ENCODE measurements at places on chromosomes 2 and 18.

DNA sequence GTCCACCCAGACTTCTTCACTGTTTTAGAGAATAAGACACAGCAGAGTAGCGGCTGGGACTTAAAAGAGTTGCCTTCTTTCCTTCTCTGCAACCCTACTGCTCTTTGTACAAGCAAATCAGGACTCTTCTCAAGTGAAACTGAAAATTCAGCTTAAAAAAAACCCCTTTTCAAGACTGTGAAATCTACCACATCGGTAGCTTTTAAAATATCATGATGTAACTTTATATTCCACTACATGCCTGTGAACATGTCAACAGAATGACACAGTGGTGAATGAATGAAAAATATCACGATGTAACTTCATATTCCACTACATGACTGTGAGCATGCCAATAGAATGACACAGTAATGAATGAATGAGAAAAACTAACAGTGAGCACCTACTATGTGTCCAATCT, 53.4 kb downstream of the TCF4 start:
- no peak for DNase-seq

- no peak for DNase-seq
These were observed 36.6 kb downstream of the SPRED2 start for GRCh38 chr2:65395621-65396347.

DNA sequence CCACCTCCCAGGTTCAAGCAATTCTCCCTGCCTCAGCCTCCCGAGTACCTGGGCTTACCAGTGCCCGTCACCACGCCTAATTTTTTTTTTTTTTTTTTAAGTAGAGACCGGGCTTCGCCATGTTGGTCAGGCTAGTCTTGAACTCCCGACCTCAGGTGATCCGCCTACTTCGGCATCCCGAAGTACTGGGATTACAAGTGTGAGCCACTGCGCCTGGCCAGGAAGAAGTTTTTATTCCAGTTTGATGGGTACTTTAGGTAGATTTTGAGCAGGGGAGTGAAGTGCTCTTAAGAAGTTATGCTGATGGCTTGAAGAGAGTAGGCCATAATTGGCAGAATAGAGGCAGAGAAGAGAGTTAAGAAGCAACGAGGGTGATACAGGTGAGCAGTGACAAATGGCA, 25.3 kb downstream of the FZD5 start:
- DNase-seq: no peak

- DNase-seq: no peak
These were observed 215.8 kb upstream of the ACVR2A start for GRCh38 chr2:147628971-147629421.

- no peak for DNase-seq
These were observed 359.4 kb downstream of the PTPRM start for GRCh38 chr18:7926526-7926925.

- DNase-seq: no peak
These were observed 1098.5 kb upstream of the DDX18 start for GRCh38 chr2:116716038-116716437.

DNA sequence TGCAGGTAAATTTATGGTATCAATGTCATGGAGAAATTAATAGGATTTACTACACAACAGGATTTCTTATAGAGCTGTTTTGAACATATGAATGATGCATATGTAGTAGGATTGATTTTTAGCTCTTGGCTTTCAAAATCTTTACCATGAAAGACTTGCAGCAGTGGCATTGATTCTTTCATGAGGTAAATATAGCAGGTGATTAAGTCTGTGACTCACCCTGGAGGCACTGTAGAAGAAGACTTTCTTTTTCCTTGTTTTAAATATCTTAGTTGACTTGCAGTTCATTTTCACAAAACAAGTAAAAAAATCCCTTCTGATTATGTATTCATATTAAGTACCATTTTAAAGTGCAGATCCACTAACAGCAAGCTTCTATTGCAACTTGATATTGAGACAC, 463.0 kb downstream of the FBXO15 start:
- no peak for DNase-seq

DNA sequence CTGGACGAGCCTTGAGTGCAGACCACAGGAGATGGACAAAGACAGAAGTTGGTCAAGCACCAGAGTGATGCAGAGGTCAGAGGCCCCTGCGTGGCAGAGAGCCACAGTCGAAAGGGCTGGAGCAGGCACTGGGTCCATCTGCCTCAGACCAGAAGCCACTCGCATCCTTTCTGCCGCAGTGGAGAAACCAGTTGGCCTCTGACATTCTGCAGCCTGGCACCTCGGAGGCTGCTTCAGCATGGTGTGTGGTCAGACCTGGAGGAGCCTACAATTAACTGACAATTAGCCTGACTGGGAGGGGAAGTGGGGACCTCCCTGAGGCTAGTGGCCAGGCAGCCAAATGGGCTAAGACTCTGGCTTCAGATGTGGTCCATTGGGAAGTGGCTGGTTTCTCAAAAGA, 111.1 kb downstream of the SGPP2 start:
- DNase-seq: no peak

DNA sequence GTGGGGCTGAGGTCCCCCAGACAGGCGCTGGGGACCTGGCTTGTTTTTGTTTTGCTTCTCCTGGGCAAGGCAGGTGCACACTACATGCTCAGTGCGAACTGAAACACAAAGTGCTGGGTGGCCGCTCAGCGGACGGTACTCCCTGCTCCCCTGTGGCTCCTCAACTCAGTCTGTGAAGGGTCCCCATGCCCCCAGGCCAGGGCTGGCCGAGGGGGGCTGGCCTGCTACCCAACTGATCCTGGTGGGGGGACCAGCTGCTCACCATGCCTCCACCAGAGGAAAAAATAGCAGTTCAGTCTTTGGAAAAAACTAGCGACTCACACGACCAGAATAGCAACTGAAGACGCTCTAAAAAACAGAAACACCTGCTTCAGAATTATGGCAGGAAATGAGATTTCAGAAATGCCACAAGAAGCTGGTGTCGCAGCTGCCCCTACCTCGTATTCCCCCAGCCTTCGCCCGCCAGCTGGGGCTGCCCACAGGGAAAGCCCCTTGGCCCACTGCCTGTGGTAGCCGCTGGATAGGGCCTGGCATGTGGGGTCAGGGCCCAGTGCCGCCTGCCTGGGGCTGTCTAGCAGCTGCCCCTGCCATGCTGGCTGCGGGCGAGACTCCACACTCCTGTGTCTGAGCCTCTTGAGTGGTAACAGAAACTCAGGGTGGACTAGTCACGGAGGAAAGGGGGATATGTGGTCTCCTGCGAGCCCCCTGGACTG, 43.7 kb downstream of the MEX3C start:
- no peak for DNase-seq

- no peak for DNase-seq
These were observed 35.0 kb downstream of the STAT4 start for GRCh38 chr2:191115804-191116203.

GRCh38 chr2:139946690-139947089, 1166.5 kb upstream of the NXPH2 start:
- no peak for DNase-seq

DNA sequence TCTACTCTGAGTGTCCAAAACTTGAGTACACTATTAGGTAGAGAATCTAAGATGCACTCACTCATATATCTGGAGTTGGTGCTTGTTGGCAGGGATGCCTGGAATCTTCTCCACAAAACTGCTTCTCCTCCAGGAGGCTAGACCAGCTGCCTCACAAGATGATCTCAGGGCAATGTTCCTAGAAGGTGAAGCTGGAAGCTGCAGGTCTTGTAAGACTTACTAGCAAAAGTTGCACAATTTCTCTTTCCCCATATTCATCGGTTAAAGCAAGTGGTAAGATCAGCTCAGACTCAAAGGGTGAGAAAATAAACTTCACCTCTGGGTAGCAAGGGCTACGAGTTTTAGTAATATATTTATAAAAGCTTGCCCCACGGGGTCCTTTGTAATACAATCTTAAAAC, 454.4 kb upstream of the ACVR2A start:
- DNase-seq: no peak

DNA sequence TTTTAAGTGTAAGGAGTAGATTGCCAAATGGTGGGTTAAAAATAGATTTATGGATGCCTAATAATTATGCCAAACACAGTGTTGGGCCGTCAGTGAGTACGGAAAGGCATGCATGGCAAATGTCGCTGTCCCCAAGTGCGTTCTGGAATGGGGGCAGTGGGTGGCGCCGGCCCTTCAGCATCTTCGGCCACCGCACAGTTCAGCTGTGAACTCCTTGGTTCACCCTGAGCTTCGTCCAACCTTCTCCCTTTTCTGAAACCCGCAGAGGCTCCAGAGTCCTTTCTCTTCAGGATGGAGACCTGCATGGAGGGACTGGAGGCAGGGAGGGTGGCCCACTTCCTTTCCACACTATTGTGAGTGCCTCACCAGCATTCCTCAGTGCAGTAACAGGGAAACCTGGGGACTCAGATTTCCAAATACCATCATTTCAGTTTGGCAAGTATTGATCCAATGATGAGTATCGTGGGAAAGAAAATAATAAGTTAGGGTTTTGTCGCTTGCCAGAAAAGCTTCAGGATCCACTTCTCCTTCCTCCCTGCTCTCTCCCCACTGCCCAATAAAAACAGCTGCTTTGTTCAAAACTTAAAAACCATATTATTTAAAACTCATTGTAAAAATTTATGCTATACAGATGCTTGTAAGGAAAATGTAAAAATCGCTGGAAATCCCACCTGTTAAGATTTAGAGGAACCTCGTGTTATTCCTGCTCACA, 74.6 kb upstream of the TXNDC2 start:
- DNase-seq: no peak

- no peak for DNase-seq
These were observed 227.4 kb downstream of the DCC start for GRCh38 chr18:52567360-52567759.

GRCh38 chr2:219418155-219419011, at the start of gene DES:
TSS of gene DES (plus strand) at chr2:219418377. CDS start at chr2:219418463, 86 bp downstream.
- peak; percentile 81 for DNase-seq

GRCh38 chr18:44937960-44938719, 257.5 kb downstream of the SETBP1 start:
- no peak for DNase-seq

GRCh38 chr18:53385889-53386288, 838.6 kb downstream of the MBD2 start:
- DNase-seq: no peak

DNA sequence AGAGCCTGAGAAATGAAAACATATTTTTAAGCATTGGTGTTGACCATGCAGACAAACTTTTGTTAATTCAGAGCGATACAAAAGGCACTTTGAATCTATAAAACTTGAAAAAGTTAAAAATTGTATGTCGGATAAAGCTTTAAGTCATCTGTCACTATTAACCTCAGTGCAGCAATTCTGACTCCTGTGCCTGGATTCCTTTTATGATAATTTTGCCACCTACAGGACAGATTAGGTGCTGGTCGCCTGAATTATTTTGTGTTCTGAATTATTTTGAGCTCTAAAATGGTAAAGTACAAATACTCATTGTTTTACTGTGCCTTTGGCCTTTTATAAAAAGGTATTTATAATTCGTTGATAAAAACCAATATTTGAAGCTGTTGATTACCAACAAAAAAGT, 19.4 kb upstream of the RNF138 start:
- no peak for DNase-seq

DNA sequence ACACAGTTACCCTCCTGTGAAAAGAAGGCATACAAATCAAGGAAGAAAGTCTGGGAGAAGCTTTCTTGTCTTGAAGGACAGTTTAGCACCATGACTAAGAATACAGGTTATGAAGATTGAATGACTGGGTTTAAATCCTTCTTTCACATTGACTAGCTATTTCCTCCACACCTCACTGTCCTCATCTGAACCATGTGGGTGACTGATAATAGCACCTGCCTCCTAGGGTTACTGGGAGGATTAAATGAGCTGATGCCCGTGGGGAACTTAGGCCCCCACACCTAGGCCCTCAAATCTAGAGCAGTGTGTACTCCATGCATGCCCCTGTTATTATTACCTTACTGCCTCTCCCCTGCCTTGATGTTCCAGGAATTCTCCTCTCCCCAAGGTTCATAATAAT, 202.9 kb downstream of the FBXO15 start:
- no peak for DNase-seq

GRCh38 chr18:62539284-62540165, 16.7 kb downstream of the ZCCHC2 start:
- no peak for DNase-seq

DNA sequence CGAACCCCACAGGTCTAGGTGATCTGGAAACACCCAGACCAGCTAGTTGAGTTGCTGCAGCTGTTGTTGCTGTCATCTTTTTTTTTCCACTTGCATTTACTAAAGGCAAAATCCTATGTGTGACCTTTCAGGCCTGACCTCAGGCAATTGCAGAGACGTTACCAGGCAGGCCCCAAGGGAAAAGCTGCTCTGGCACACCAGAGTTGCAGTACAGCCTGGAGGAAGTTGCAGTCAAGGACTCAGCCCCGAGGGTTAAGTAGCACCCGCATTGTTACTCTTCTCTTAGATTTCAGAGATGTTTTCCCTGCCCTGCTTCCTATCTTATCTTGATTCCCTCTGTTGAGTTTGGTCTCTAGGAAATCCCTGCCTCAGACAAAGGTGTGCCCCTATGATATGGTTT, 45.2 kb upstream of the SMAD2 start:
- no peak for DNase-seq

- no peak for DNase-seq
These were observed 2.8 kb upstream of the LCLAT1 start for GRCh38 chr2:30444273-30444672.

- no peak for DNase-seq
These were observed 67.6 kb downstream of the ITGB1BP1 start for GRCh38 chr2:9355716-9356115.

DNA sequence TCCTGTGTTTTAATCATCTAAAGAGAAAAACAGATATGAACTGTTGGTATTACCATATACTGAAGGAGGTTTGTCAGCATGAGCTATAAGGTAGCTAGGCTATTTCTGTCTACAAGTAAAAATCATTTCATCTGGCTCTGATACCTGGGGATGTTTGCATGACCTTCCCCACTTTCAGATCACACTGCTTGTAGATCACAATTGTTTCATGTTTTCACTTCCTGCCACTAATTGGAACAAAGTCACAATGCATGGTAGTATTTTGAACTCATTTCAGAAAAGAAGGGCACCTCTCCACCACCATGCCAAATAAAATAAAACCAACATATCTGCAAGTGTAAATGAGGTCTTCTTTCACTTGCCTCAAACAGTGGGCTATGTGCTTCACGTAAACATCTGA, 37.8 kb downstream of the NYAP2 start:
- DNase-seq: no peak

GRCh38 chr2:15687720-15688119, 96.1 kb downstream of the DDX1 start:
- no peak for DNase-seq

GRCh38 chr2:58099096-58099769, 52.6 kb downstream of the VRK2 start:
- no peak for DNase-seq

DNA sequence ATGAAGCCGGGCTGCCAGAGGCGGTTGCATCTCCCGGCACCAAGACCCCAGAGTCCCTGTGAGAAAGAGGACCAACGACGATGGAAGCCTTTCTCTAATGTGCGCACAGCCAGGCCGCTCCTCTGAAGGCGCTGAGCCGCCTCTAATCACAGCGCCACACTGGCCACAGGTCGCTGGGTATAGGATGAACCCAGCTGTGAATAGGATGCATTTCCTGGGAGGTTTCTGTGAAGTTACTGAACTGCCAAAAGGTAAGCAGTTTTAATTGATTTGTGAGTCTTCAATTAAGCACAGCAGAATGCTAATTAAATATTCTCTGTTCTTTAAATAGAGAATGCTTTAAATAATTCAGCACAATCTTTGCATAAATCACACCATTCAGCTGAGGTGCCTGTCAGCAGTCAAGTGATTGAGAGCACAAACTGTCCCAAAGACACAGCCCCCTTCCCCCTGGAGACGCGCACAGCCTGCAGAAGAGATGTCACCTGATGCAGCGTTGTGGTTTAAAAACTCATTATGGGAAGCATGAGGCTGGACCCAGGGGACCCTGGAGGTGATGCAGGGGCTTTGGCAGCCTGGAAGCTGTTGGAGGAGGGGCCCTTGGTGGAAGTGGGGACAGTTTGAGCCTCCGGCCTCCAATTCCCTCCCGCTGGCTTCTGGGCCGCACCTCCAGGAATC, 98.1 kb downstream of the RTP5 start:
- no peak for DNase-seq
